ENCODE measurements at places on chromosomes 16 and 17.

GRCh38 chr16:61879306-61879705 lies 156.9 kb downstream of the CDH8 start:
- no peak for DNase-seq

DNA sequence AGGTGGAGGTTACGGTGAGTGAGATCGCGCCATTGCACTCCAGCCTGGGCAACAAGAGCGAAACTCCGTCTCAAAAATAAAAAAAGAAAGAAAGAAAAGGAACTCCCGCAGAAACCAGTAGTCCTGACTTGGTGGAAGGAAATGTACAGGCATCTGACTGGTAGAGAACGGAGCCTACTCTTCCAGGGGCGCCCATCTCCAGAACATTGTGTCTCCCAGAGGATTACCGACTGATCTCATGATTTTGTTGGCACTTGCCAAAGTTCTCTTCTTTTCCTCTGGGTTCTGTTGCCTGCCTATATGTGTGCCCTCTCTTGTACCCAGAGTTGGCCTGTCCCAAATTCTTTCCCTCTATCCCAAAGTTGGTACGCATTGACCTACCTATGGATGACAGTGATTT lies 24.2 kb downstream of the DDX19A start:
- DNase-seq: no peak

- no peak for DNase-seq
These were observed 379.1 kb upstream of the CDH11 start for GRCh38 chr16:65500919-65501318.

DNA sequence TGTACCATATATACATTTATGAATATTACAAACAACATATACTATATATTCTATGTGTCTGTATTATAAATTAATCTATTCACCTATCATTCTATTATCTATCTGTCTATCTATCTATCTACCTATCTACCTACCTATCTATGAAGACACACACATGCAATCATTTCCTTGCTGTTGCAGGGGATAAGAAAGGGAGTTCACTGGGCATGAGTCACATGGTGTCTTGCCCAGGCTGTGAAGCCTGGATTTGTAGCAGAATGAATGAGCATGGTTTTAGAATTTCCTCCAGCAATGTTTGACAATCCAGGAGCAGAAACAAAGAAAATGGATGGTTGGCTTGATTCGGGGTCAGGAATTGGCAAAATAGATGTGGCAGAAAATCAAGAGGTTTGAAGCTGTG lies 23.2 kb upstream of the FAM20A start:
- DNase-seq: no peak

- no peak for DNase-seq
These were observed 74.3 kb upstream of the CRHR1 start for GRCh38 chr17:45709728-45710288.

GRCh38 chr17:43766413-43767052 lies 7.9 kb upstream of the SOST start:
- DNase-seq: no peak

- DNase-seq: peak; percentile 59
These were observed 2.0 kb downstream of the HBZ start for GRCh38 chr16:154217-155030.

DNA sequence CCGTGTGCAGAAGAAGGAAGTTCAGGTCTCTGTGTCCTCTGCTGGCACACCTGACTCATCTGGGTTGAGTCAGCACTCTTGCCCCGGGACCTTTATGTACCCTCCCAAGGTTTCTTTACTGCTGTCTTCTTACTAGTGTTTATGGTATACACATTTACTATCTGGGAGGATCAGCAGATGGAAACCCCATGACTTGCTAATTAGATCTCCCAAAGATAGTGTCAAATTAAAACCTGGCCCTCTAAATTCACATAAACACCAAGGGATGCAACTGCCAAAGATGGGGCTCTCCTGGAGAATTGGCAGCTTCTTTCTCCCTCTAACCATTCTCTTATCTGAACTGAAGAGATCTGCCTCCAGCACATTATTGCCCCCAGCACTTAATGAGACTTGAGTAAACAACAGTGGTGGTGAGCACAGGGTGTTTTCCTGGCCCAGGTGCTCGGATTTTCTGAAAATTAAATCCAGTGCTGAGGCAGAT lies 718.1 kb upstream of the SOX9 start:
- no peak for DNase-seq

DNA sequence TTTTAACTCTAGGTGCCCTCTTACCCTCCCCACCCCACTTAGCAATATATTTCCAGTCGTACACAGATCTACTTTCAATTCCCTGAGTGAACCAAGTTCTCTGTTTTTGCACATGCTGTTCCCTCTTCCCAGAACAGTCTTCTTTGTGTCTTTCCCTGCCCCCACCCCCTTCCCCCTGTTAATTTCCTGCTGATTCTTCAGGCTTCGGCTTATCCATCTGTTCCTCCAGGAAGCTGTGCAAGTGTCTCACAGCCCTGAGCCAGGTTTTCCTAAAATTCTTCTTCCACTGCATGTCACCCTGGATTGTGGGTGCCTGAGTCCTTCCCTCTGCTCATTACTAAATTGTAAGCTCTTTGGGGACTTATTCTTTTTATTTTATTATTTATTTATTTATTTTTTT lies 12.4 kb upstream of the SPOP start:
- no peak for DNase-seq

- DNase-seq: no peak
These were observed 72.6 kb upstream of the CNEP1R1 start for GRCh38 chr16:49952386-49952785.

DNA sequence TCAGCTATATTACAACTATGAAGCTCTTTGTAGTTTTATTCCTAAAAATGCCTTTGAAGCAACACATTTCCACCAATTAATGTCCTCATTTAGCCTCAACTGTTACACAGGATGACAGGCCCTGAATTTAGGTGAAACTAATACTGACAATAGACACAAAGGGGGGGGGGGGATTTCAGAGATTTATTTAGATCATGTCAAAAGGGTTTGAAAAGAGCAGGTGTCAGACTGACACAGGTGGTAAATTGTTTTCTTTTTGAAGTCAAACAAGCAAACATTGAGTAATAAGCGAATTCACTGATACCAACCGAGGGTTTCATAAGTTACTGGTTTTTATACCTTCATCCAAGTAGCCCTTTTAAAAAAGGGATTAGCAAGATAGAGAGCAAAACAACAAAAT lies 40.8 kb downstream of the KANSL1 start:
- no peak for DNase-seq

DNA sequence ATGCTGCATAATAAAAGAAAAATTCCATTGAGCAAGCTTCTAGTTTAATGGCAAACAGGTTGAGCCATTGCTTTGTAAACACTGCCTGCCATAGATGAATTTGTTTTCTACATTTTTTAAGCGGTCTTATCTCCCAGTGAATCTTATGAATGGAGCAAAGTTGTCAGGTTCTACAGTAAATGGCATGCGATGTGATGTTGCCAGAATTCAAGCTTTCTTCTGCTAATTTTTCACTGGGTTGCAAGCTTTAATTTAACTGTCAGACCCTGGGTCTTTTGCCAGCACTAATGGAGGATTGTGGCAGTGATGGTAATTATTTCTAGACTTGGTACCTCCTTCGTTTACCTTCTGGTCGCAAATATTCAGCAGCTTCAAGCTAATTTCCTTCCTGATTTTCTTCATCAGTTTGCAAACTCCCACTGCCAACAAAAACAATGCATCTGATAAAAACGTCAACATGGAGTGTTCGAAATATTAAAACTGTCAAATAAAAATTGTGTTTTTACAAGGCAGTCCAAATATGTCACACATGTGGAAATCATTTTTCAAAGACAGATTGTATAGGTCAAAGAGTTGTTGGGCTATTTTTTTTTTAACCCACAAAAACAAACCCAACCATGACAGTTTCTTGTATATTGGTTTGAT lies 274.2 kb upstream of the ERCC4 start:
- no peak for DNase-seq

DNA sequence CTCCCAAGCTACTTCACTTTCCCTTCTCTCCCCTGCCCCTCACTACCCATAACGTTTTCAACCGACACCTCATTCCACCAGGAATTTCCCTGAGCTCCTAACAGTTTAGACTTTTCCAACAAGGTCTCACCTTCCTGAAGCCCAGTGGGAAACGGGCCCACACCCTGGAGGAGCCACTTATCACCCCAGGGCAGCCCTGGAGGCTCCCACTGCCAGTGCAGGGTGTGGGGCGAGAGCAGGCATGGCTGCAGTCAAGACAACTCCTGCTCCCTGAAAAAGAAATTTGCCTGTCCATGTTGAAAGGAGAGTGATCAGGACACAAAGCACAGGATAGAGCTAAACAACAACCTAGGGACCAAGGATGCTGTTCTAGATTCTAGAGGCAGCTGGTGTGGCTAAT lies 1.7 kb upstream of the CCNF start:
- no peak for DNase-seq

GRCh38 chr16:28218109-28218508 lies 6.3 kb upstream of the XPO6 start:
- DNase-seq: no peak

- no peak for DNase-seq
These were observed 176.7 kb downstream of the SOX9 start for GRCh38 chr17:72297326-72298115.

DNA sequence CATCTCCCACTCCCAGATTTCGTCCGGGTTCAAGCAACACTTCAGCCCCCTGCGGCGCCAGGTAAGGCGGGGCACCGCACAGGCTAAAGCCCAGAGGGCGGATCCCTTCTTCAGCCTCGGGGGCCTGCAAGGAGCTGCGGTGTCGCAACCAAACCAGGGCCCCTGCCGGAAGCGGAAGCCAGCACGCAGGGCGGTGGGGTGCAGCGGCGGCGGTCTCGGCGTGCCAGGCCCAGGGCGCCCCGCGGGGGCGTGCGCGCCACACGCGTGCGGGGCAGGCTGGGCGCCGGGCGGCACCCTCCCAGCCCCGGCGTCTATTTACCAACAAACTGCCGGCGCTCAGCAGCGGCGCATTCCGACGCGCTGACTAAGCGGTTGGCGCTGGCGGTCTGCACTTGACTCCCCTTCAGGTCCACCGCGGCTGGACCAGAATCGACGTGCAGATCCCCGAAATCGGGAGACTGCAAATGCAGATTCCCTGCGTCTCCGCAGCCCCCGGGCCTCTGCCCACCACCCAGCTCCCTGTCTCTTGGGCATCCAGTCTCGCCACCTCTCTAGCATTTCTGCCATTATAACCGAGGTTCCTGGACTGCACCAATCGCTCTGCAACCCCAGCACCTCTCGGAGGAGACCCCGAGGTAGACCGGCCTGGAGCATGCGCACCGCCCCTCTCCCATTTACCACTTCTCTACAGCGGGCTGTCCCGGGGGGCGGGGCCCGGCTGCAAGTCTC lies 421 bp upstream of the DLX4 start:
- no peak for DNase-seq

Data from dorsolateral prefrontal cortex (tissue), 122 donors.